Activated naive CD4-positive, alpha-beta T cell treated with Interleukin-2 at 50 U/mL for 16 hours (primary cell): ENCODE measurements at places on chromosomes 11 and 22.

DNA sequence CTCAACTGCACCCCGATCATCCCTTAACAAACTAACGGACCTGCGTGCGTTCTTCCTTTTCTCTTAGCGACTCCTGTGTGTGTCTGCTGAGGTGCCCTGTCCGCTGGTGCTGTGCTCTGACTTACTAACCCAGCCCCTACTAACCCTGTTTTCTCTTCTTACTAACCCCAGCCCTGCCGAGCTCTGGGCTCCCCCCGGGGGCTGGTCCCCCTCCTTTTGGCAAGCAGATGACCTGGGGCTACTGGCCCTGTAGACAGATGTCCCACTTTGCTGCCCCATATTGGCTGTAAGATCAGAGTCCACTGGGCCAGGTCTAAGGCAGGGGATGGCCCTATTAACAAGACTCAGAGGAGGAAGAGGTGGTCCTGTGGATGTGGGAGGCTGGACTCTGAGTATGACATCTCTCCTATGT, 14.7 kb downstream of the MIAT start:
- DNase-seq: peak; percentile 20

GRCh38 chr22:31332010-31332409, 14.1 kb downstream of the PATZ1 start:
- DNase-seq: no peak

GRCh38 chr11:6307876-6308275, 12.4 kb downstream of the CAVIN3 start:
- DNase-seq: no peak

GRCh38 chr11:64742889-64743590, 902 bp downstream of the RASGRP2 start:
- DNase-seq: peak; percentile 82

DNA sequence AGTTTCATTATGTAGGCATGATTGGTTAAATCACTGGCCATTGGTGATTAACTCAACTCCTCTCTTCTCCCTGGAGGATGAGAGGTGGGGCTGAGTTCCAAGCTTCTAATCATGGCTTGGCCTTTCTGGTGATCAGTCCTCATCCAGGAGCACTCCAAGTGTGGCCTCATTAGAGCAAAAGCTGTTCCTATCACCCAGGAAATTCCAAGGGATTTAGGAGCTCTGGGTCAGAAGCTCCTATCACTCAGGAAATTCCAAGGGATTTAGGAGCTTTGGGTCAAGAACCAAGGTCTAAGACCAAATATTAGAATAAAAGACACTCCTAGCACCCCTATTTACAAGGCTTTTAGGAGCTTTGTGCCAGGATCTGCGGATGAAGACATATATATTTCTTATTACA, 168.0 kb upstream of the BDNF start:
- no peak for DNase-seq

DNA sequence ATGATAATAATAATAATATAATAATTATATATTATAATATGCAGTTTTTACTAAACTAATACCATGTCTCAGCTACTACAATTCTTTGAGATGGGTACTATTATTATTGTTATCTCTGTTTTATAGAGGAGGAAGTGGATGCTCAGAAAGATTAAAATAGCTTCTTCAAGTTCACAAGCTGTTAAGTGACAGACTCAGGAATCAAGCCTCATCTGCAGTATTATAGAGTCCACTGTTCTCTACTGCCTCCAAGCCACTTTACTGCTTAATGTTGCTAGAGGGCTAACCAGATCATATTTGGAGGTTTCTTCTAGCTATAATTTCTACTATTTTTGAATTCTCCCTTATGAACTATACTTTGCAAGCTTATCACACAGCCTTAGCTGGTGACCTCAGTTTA, 62.7 kb downstream of the CSTPP1 start:
- no peak for DNase-seq

GRCh38 chr11:134277183-134278001, 1.2 kb downstream of the GLB1L3 start:
- no peak for DNase-seq

GRCh38 chr11:46279126-46280099, 2.0 kb downstream of the CREB3L1 start:
- no peak for DNase-seq

GRCh38 chr22:50215297-50216054, 14.7 kb downstream of the SELENOO start:
- DNase-seq: no peak

- no peak for DNase-seq
Observed at GRCh38 chr22:22395245-22395644, 113.3 kb downstream of the ZNF280B start.

- DNase-seq: no peak
Observed at GRCh38 chr11:44600839-44601383, 35.4 kb downstream of the CD82 start.

GRCh38 chr11:84103096-84103495, 816.9 kb upstream of the CCDC90B start:
- DNase-seq: no peak

DNA sequence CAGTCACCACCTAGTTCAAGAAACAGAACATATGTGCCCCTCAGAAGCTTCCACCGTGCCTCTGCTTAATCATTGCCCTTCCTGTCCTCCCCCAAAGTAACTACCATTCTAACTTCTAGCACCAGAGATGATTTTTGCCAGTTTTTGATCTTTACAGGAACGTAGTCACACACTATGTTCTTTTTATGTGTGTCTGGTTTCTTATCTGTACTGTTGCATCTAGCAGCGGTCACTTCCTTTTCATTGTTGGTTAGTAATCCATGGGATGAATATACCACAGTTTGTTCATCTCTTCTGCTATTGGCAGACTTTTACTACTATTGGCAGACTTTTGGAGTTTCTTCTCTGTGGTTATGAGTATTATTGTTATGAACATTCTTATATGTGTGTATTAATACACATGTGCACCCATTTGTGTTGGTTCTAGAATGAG, 34.6 kb downstream of the SPECC1L start:
- DNase-seq: peak; percentile 7

DNA sequence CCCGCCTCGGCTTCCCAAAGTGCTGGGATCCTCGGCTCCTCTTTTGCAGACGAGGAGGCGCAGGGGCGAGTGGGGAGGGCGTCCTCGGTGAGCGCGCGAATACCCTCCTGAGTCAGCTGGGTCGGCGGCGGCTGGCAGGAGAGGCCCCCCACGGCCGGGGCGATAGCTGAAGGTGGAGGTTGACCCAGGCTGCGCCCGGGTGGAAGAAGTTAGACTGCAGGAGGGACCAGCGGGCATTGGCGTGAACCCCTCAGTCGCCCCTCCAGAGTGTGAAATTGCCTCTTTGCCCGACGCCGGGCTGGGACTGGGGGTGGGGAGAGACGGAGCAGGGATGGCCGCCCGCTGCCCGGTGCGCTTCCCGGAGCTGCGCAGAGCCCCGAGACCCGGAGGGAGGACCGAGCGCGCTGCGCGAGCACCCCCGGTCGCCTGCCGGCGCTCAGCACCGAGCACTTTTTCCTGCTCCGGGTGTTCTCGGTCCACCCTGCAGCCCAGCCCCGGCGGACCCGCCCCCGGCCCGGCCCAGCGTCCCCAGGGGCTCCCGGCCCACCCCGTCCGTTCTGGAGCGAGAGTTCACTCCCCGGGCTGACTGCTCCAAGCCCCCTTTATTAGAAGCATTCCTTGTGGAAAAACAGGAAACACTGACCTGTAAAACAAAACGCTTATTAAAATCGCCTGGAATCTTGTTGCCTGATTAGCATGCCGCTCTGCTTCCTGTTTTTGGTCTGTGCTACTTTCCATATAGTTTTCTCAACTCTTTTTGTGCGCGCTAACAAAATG, 13.7 kb upstream of the CPT1A start:
- peak; percentile 27 for DNase-seq

- peak; percentile 65 for DNase-seq
Observed at GRCh38 chr22:37260901-37261336, 16.9 kb upstream of the RAC2 start.

DNA sequence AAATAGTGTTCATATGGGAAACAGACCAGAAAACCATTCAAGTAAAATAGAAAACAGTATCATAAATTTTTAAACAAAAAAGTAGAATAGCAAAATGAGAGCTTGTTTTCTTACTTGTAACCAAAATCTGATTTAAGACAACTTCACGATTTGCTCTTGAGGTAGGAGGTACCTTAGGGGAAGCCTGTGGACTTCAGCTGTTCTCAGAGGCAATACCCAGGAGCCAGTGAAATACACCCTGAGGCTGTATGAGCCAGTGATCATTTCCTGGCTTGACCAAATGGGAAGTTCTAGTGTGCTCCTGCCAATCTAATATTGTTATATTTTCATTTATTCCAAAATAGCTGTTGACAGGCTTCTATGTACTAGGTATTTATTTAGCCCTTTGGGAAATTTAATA, 104.8 kb downstream of the ARHGAP42 start:
- DNase-seq: no peak

- DNase-seq: no peak
Observed at GRCh38 chr11:123742724-123743120, 1.3 kb upstream of the ZNF202 start.

GRCh38 chr11:132888226-132888625, 644.1 kb downstream of the OPCML start:
- DNase-seq: no peak

DNA sequence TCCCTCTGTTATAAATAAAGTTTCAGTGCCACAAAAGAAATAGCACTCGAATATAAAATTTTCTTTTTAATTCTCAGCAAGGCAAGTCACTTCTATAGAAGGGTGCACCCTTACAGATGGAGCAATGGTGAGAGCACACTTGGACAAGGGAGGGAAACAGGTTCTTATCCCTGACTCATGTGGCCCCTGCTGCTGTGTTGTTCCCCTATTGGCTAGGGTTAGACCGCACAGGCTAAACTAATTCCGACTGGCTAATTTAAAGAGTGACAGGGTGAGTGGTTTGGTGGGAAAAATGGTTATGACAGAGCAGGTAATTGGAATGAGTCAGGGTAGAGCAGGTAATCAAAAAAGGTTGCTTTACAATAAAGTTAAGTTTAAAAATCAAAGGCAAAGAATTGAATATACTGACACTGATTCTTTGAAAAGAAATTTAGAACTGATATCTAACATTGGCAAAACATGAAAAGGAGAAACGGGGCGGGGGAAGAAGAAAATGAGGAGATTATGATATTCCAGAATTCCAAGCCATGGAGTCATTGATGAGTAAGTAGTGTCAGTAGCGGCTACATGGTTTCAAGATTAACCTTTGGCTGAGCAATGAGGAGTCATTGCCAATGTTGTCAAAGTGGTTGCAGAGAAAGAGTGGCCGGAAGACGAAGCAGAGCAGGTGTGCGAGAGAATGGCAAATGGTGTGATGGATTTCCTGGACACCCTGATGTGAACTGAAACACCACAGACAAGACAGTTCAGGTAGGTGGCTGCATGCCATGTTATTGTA, 48.4 kb upstream of the MRGPRX1 start:
- DNase-seq: no peak

- no peak for DNase-seq
Observed at GRCh38 chr11:72257570-72257969, 13.6 kb upstream of the PHOX2A start.
